ENCODE measurements at places on chromosomes 4 and X.

GRCh38 chr4:156976147-156976546, 4.5 kb upstream of the PDGFC start:
- no peak for DNase-seq

DNA sequence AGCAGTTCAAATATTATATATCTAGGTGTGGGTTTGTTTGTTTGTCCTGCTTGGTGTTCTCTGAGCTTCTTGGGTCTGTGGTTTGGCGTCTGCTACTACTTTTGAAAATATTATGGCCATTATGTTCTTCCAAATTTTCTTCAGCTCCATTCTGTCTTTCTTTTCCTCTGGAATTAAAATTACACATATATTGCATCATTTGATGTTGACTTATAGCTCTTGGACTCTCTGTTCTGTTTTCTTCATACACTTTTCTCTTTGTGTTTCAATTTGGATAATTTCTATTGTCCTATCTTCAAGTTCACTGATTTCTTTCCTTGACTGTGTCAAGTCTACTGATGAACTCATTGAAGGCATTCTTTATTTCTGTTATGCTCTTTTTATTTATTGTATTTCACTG, 65.2 kb upstream of the ZNF81 start:
- no peak for DNase-seq

DNA sequence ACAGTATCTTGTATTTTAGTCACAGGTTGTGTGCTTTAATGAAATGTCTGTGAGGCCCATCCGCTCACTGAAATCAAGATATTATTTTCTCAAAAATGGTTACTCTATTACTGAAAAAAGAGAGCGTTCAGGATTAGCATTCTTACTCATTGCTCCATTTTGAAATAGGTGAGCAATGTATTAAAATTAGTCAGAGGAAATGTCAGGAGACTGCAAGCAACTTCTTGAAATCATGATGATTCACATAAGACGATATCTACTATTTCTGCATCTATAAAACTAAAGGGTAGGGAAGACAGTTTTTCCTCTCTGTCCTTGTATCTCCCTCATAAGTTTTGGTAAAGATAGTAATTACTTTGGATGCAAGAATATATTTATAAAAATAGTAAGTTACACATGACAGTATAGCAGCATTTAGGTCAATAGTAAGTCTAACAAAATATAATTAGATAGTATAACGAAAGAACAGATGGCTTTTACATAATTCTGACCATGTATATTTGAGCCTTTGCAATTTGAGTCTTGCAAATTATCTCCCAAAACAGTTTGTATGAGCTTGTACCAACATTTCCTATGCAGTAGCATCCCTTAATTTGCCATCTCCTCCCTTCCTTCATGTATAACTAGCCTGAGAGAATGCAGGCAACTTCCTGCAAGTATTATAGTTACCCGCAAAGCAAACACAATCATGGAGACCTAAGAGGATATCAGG, 937.8 kb downstream of the PCDH7 start:
- no peak for DNase-seq

DNA sequence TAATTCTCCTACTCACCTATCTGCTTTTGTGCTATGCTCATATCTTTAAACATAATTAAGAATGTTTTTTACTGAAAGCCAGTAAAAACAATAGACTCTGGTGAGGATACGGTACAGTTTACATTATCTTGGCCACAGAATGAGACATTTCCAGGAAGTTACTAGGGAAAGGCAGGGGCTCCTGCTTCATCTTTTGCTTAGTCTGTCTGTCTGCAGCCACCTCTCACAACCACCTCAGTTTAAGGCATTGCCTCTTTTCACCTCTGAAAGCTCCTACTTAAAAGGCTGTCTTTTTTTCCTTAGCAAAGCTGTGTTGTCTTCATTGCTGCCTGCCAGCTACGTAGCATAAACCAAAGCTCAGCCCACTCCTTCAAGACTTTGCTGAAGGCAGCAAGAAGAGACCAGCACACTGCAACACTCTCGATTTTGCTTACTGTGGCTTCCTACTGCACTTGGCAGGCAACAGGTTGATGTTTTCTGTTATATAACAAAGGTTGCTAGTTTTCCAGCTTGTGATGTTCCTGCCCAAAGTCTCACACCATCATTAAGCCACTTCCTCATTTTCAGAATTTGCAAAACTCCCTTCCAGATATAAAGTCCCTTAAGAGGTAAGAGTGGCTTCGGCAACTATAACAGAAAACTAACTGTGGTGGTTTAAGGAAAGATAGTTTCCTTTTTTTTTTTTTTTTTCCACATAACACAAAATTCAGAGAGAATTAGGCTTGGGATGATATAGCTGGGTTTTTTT, 432.9 kb downstream of the GRXCR1 start:
- DNase-seq, result no peak

- DNase-seq, result no peak
Measured at GRCh38 chr4:99998062-99998867, 48.2 kb upstream of the H2AZ1 start.

DNA sequence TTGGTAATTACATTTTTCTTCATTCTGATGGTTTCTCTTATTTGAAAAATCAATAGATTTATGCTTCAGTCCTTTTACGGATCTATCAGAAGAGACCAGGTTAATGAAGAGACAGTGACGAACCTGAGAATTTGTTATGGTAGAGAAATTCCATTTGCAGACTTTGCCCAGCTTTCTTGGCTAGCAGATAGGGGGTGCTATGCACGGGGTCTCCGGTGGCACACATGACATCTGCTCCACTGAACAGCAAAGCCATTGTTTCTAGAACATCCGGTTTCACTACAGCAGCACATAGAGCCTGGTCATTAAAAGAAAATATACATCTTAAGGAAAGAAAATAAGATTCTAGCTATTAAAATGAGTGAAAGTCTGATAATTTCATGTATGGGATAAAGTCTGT, 85.1 kb downstream of the ARAP2 start:
- no peak for DNase-seq

GRCh38 chrX:13649838-13650237, 3.1 kb upstream of the TCEANC start:
- no peak for DNase-seq

DNA sequence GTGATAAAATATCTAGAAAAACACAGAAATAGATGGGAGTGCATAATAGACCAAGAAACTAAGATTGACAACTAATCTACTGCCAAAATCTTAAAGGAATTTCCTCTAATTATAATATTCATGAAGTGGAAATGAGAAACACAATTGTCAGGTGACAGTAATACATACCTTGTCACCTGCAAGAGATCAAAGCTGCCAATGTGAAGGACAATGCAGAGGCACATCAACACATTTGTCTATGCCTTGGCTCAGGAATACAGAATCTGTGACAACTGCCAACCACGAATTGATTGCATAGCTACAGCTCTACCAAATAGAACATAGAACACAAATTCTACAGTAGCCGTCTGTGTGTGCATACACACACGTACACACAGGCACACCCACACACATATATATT, 295.7 kb downstream of the PPARGC1A start:
- DNase-seq, result no peak

- DNase-seq, result no peak
Measured at GRCh38 chr4:56183344-56183959, 203.8 kb downstream of the AASDH start.

DNA sequence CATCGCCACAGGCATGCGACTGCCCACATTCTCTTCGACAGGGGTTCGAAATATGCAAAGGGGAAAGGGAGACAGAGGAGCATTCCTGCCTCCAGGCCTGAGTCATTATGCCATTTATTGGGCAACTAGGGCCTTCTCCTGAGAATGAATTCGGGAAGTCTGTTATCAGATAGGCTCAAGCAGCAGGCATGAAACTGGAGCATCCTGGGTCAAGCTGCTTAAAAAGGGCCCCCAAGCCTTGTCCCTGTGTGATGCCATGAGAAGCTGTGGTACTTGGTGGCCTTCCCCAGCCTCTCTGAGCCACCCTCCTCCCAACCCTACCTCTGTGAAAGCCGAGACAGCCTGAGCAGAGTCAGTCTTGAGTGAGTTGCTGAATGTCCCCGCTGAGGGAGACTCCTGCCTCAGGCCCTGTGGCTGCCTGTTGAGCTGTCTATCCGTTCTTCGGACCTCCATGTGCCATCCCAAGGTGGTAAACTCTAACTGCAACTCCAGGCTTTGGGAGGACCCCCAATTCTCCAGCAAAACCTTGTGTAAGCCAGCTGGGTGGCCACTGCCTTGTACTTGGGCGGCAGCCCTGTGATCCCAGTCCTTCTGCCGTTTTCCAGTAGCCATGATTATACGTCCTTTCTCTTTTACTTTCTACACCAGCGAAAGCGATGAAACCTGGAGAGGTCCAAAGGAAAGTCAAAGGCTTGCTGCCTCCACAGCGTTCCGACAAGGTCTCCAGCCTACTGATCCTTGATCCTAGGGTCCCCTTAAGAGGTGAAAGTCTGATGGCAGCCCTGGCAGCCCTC, 37.7 kb downstream of the NBDY start:
- no peak for DNase-seq
